ENCODE measurements at places on chromosomes 16 and 17.
A peak's percentile ranks its signal among the peaks of the same experiment; 100 is the strongest.

- peak; percentile 2 for DNase-seq
Measured at GRCh38 chr17:44865231-44865660, 17.6 kb downstream of the HIGD1B start.

DNA sequence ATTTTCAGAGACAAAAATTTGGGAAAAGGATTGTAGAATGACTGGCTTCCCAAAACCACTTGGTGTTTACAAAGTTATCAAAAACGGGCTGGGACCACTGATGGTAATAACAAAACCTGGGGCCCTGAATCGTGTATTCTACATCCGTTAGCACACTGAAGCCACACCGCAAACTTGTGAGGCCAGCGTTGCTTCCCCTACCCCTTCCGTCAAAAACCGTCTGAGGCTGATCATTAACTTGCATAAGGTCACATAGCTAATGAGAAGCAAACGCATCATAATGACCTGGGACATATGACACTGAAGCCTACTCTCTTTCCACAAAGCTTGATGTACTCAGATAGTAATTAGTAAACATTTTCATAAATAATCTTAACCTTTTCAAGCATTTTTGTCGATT, 704.3 kb downstream of the MAF start:
- DNase-seq: no peak

DNA sequence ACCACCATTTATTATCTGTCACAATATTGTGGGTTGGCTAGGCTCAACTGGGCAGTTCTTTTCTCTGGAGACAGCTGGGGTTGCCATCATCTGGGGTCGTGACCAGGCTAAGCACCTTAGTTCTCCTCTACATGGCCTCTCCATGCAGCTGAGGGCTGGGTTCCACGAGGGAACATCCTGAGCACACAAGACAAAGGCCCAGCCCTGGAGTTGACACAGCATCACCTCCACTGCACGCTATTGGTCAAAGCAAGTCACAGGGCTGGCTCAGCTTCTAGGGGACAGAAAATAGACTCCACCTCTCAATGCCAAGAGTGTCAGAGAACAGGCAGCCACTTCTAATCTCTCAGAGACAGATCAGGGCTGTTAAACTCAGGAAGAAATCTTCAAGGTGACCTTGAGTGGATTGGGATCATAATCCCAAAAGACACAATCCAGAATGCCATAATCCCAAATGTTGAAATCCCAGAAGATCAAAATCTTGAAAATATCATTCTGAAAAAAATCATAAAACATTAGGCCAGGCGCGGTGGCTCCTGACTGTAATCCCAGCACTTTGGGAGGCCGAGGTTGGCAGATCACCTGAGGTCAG, 13.0 kb upstream of the USP10 start:
- DNase-seq: no peak

GRCh38 chr17:14748036-14748710, 447.3 kb downstream of the HS3ST3B1 start:
- no peak for DNase-seq

DNA sequence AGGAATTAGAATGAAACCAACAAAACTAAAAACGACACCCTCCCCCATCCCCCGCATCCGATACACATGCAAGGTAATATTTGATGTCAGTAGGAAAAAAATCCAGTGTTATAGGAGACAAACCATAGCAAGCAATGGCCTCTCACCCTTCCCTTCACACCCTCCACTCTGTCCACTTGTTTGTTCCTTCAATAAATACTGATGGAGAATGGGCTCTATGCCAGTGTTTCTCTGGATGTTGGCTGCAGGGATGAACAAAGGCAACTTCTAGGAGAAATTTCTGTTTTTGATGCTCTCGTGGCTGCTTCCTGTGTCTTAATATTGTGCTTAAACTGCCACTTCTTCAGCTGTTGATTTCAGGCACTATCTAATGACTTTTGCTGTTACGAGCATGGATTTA, 98.8 kb downstream of the WWOX start:
- no peak for DNase-seq

- no peak for DNase-seq
Measured at GRCh38 chr17:57955183-57955931, at the start of gene CUEDC1. TSS of gene CUEDC1 (minus strand) at chr17:57955412. CDS start at chr17:57885564, 69,848 bp downstream.

GRCh38 chr16:57513371-57514102, 22.8 kb downstream of the CCDC102A start:
- DNase-seq: no peak

DNA sequence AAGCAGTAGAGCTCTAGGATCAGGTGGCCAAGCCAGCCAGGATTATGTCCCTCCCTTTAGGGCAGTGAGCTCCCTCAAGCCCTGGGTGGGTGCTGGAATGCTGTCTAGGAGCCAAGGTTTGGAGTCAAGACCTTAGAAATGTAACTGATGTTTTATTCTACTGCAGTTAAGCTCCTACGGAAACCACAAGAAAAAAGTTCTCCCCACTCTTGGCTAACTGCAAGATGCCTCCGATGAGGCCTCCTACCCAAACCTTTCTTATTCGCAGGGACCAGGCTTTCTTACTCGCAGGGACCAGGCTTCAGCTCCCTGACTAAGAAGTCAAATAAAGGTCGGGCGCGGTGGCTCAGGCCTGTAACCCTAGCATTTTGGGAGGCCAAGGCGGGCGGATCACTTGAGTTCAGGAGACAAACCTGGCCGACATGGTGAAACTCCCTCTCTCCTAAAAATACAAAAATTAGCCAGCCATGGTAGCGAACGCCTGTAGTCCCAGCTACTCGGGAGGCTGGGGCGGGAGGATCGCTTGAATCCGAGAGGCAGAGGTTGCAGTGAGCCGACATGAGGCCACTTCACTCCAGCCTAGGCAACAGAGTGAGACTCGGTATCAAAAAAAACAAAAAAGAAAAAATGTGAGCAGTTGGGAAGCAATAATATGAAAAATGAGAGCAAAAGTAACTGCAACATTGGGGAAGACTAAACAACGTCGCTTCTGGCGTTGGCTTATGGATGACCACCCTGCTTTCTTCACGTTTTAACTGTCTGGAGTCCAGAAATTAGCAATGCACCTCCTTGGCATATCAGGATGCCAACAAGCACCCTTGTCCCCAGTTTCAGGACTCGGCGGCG, 31.7 kb upstream of the ARL4D start:
- no peak for DNase-seq

DNA sequence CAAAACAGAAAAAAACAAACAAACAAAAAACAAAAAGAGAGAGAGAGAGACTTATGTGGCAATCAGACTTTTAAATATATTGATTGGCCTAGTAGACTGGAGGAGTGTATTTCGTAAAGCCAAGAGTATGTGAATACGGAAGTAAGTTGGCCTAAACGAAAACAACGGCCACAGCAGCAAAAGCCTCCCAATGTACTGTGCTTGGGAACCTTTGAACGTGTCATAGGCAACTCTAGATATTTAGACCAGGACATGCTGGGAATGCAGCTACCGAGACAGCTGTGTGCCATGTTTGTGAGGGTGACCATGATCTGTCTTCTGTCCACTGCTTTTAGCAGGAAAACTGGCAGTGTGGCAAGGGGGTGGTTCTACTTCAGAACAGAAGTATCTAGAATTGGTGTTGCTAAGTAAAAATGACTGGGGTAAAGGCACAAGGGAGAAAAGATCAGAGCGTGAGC, 7.4 kb downstream of the MAF start:
- DNase-seq: no peak

DNA sequence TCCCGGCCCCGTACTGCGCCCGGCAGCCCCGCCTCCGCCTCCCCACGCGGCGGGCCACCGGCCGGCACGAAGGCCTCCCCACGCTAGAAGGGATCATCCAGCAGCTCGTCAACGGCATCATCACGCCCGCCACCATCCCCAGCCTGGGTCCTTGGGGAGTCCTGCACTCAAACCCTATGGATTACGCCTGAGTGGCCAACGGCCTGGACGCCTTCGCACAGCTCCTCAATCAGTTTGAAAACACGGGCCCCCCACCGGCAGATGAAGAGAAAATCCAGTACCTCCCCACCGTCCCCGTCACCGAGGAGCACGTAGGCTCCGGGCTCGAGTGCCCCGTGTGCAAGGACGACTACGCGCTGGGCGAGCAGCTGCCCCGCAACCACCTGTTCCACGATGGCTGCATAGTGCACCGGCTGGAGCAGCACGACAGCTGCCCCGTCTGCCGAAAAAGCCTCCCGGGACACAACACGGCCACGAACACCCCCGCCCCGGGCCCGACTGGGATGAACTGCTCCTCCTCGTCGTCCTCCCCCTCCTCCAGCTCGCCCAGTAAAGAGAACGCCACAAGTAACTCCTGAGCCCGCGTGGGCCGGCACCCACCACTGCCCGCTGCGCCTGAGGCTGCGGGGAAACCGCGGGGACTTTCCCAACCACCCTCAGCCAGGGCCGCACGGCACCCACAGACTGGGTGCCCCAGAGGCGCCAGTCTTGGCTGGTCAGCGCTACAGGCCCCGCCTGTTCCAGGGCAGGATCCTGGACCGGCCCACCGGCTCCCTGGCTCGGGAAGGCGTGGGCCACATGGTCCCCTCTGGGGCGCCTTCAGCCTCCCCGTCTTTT, 39.0 kb upstream of the AKAP1 start:
- no peak for DNase-seq

- DNase-seq: no peak
Measured at GRCh38 chr17:1693339-1693738, 8.7 kb upstream of the PRPF8 start.
